ENCODE measurements at places on chromosomes 7 and 10. TPM values are rescaled to one million over a fixed set of nuclear protein-coding genes. Genes with fewer than 3 reads are reported as not detected.

Gene PDZD7
- total RNA-seq = 0.12 TPM

Gene EGR2
- total RNA-seq = 64.3 TPM

Gene SFTPD
- not detected for total RNA-seq

Gene RPEL1
- 0.12 TPM for total RNA-seq

Gene RHOBTB1
- total RNA-seq = not detected

Gene NKX1-2
- total RNA-seq = not detected

Gene TRIM50
- total RNA-seq = not detected

Gene NPY
- not detected for total RNA-seq

Gene GRIFIN
- not detected for total RNA-seq

Gene OR9A4
- total RNA-seq = not detected

Gene CFAP43
- 0.21 TPM for total RNA-seq

- no peak overlapping the region for H3K4me3 ChIP-seq
- H3K27ac ChIP-seq = no peak overlapping the region
- no peaks in the 10 kb centered on the region for H3K36me3 ChIP-seq
- peaks cover 15% of the 10 kb centered on the region for H3K27me3 ChIP-seq
Measured at GRCh38 chr7:151552352-151553028, 32.8 kb upstream of the RHEB start.

DNA sequence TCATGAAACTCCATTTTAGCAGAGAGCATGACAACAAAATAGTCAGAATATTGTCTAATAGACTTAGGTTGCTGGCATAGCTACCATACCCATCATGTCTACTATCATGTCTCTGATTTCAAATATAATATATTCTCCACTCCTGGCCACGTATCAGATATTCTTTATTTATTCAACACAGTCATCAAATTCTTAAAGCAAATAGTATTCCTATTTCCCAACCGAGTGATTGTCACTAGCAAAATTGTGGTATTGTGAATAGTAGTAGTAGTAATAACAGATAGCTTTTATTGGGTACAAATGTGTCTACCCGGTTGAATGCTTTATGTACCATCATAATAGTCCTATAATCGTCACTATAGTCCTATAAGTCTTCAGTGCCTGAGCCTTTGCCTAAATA, 918.6 kb downstream of the KCNMA1 start:
- H3K27ac ChIP-seq = no peak overlapping the region
- H3K27me3 ChIP-seq = no peaks in the 10 kb centered on the region
- no peak overlapping the region for H3K4me3 ChIP-seq
- no peak for DNase-seq
- H3K36me3 ChIP-seq = no peaks in the 10 kb centered on the region
- H3K4me1 ChIP-seq = no peaks in the 10 kb centered on the region

GRCh38 chr10:104311184-104311720, 27.0 kb downstream of the ITPRIP start:
- peaks cover 49% of the 10 kb centered on the region for H3K4me1 ChIP-seq
- no peak overlapping the region for H3K27ac ChIP-seq
- DNase-seq = no peak
- no peak overlapping the region for H3K4me3 ChIP-seq
- no peaks in the 10 kb centered on the region for H3K36me3 ChIP-seq

DNA sequence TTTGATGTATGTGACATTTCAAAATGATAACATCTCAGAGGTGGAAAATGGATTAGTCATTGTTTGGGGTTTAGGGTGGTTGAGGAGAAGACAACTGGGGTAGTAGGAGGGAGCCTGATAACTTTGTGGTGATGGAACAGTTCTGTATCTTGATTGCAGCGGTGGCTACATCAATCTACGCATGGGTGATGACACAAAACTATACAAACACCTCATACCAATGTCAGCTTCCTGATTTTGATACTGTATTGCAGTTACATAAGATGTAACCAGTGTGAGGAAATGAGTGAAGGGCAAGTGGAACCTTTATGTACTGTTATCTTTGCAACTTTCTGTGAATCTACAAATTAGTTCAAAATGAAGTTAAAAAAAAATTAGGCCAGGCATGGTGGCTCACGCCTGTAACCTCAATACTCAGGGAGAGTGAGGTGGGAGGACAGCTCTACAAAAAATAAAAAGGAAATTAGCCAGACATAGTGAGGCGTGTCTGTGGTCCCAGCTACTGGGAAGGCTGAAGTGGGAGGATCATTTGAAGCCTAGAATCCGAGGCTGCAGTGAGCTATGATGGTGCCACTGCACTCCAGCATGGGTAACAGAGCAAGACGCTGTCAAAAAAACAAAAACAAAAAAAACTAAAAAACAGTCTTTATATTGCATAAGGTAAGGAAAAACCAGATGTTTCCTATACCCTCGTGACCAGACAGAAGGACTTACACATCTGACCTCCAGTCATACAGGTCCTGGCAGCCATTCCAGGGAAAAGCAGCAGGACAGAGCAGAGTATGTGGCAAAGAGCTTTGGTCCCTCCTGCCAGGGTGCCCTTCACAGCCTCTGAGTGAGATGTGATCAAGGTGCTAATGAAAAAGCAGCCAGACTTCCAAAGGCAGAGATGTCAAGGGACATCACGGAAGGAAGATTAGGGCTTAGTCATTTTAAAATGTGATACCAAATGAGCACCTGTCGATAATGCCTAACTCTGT, 50.8 kb downstream of the CYTH3 start:
- peak overlapping the region; percentile 59 for H3K4me3 ChIP-seq
- H3K27me3 ChIP-seq = peaks cover 38% of the 10 kb centered on the region
- peaks cover 2% of the 10 kb centered on the region for H3K36me3 ChIP-seq
- DNase-seq = peak; percentile 54

GRCh38 chr7:22787951-22788350, 34.7 kb downstream of the TOMM7 start:
- H3K4me3 ChIP-seq = no peak overlapping the region
- no peak overlapping the region for H3K27ac ChIP-seq
- no peak for DNase-seq
- H3K36me3 ChIP-seq = no peaks in the 10 kb centered on the region

GRCh38 chr10:18261063-18261610, 120.9 kb downstream of the CACNB2 start:
- H3K27me3 ChIP-seq = no peaks in the 10 kb centered on the region
- DNase-seq = no peak
- no peak overlapping the region for H3K27ac ChIP-seq
- no peaks in the 10 kb centered on the region for H3K4me1 ChIP-seq

DNA sequence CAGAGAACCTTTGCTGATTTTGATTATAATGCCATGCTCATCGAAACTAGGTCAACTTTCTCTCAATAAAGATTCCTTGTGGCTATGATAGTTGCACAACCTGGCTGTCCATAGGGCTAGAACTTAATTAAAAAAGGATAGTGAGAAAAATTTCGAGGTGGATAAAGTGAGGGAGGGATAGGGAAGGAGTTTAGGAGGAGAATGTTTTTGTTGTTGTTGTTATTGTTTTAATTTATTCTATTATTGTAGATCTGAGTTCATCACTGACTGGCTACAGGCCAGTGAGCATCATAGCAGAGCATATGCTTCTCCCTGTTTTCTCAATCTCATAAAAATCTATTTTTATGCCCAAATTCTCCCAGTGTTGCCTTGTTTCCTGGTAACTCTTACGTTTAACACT, 688.7 kb upstream of the GRM3 start:
- no peak overlapping the region for H3K27ac ChIP-seq
- no peaks in the 10 kb centered on the region for H3K4me1 ChIP-seq
- DNase-seq = no peak
- H3K27me3 ChIP-seq = no peaks in the 10 kb centered on the region
- no peak overlapping the region for H3K4me3 ChIP-seq

GRCh38 chr7:47074702-47075153, 507.2 kb downstream of the TNS3 start:
- DNase-seq = no peak
- no peaks in the 10 kb centered on the region for H3K4me1 ChIP-seq

DNA sequence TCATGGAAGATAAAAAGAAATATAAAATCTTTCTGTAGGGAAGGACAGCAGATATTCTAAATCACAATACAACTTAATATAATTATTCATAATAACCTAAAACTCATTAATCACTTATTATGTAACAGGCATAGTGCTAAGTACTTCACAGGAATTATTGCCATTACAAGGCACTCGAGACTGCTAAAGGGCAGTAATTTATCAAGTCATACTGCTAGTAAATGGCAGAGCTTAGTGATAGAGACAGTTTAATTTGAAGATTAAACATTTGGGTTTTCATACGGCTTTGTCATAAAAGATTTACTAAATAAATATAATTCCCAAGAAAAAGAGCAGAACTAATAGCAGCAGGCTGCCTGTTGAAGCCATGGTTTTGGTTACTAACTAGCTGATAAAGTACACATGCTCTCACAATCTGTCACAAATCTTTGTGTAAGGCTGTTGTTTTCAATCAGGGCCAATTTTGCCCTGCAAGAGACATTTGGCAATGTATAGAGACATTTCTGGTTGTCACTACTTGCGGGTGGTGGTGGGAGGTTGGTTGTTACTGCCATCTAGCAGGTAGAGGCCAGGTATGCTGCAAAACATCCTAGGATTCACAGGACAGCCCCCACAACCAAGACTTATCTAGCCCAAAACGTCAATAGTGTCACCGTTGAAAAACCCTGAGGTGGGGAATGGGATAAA, 233.3 kb upstream of the CACNA2D1 start:
- H3K27me3 ChIP-seq = no peaks in the 10 kb centered on the region
- H3K4me3 ChIP-seq = no peak overlapping the region
- no peak for DNase-seq
- no peaks in the 10 kb centered on the region for H3K36me3 ChIP-seq
- peaks cover 16% of the 10 kb centered on the region for H3K4me1 ChIP-seq
- peak overlapping the region; percentile 42 for H3K27ac ChIP-seq

DNA sequence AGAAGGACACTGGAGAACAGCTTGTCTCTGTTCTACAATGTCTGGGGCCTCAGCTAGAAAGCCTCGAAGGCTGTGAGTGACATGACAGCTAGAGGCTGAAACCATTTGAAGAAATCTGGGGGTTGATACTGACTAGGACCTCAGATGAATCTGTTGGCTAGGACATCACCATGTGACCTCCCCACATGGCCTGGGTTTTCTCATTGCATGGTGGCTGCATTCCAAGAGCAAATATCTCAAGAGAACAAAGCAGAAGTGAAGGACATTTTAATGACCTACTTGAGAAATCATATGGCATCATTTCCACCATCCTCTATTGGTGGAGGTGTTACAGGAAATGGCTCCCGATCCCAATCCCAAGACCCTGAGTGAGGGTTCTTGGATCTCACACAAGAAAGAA, 450.6 kb upstream of the AUTS2 start:
- DNase-seq = no peak
- no peaks in the 10 kb centered on the region for H3K36me3 ChIP-seq
- no peaks in the 10 kb centered on the region for H3K27me3 ChIP-seq

- H3K36me3 ChIP-seq = no peaks in the 10 kb centered on the region
- DNase-seq = no peak
- no peak overlapping the region for H3K27ac ChIP-seq
- H3K27me3 ChIP-seq = peaks cover 31% of the 10 kb centered on the region
- H3K4me1 ChIP-seq = no peaks in the 10 kb centered on the region
- H3K4me3 ChIP-seq = no peak overlapping the region
Measured at GRCh38 chr7:95927756-95928155, 155.4 kb downstream of the DYNC1I1 start.

GRCh38 chr10:110531687-110532086, 34.0 kb downstream of the DUSP5 start:
- no peaks in the 10 kb centered on the region for H3K36me3 ChIP-seq
- H3K4me1 ChIP-seq = peaks cover 75% of the 10 kb centered on the region
- H3K27me3 ChIP-seq = no peaks in the 10 kb centered on the region
- DNase-seq = no peak
- no peak overlapping the region for H3K27ac ChIP-seq
- H3K4me3 ChIP-seq = no peak overlapping the region

DNA sequence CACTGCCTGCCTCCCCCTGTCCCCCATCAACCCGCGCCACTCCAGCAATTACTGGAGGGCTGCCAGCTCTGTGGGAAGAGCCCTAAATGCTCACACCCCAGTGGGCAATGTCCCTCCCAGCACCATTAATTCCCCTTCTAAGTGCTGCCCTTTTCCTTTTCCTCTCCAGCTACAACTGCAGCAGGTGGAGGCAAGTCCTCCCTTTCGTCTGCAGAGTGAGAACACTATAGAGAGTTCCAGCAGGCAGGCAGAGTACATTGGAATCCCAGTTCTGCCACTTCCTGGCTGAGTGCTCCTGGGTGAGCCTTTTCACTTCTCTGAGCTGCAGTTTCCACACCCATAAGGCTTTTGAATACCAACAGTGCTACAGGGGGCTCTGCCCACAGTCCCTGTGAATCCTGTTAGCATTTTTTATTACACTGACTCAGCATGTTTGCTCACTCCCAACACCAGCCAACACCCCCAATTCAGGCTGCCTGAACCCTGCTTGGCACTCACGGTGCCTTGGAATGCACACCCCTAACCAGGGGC, 447.0 kb downstream of the GRID1 start:
- H3K4me3 ChIP-seq = no peak overlapping the region
- H3K4me1 ChIP-seq = no peaks in the 10 kb centered on the region
- H3K27ac ChIP-seq = no peak overlapping the region
- H3K36me3 ChIP-seq = no peaks in the 10 kb centered on the region

DNA sequence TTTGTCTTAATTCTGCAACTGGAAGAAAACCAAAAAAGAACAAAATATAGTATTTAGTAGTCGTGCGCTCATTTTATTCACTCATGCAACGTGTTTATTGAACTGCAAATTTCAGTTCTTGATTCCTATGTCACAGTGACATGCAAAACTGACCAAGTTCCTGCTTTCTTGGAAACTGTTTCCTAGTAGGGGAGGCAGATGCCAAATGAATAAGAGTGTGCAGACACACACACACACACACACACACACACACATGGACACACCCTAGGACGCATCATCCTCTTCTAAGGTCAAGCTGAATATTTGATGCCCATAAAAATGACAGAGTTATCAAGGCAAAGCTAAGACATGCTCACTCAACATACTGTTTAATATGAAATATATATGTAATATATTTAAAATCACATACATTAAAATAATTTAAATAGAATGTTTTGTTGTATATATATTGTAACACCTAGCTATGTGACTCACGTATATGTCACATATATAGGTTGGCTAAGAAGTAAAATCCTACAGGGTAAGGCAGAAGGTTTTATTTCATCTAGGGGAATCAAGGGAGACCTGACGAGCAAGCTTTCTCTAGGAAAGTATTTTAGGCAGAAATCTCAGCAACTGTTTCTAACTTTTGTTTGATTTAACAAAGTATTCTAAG, 79.6 kb downstream of the SVIL start:
- no peak for DNase-seq
- no peaks in the 10 kb centered on the region for H3K4me1 ChIP-seq
- H3K27ac ChIP-seq = peak overlapping the region; percentile 32
- H3K27me3 ChIP-seq = no peaks in the 10 kb centered on the region
- peaks cover 4% of the 10 kb centered on the region for H3K36me3 ChIP-seq

GRCh38 chr10:124308811-124309210, 109.9 kb downstream of the OAT start:
- H3K27me3 ChIP-seq = no peaks in the 10 kb centered on the region
- H3K4me3 ChIP-seq = no peak overlapping the region
- no peak for DNase-seq
- H3K36me3 ChIP-seq = no peaks in the 10 kb centered on the region

GRCh38 chr7:96998333-96998732, 7.0 kb upstream of the DLX6 start:
- no peak for DNase-seq
- peaks cover 5% of the 10 kb centered on the region for H3K36me3 ChIP-seq
- peaks cover 11% of the 10 kb centered on the region for H3K4me1 ChIP-seq
- H3K4me3 ChIP-seq = no peak overlapping the region

All from activated T-cell treated with anti-CD3 and anti-CD28 coated beads, Interleukin-2, amount 50 U/mL, for 72 hours (primary cell).